ENCODE measurements at places on chromosomes 7 and 10.

DNA sequence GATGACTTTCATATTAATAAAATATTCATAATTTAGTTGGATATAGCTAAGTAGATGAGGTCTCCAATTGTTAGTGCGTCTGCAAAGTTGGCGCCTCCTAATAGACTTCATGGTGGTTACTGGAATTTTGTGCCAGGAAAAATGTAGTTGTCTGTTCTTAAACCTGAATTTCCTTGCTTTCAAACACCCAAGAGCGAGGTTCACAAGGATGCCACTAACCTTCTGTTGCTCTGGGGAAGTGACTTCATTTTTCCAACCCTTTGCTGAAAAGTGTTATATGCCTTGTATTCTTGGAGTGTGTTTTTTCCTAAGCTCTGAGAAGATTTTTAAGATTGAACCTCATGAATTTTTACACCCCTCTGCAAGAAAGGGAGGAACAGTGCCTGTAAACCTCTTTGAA is 98.9 kb upstream of the GLCCI1 start:
- no peak for DNase-seq

GRCh38 chr7:27046854-27047549 is 48.8 kb downstream of the HOXA1 start:
- DNase-seq: no peak

GRCh38 chr10:28822719-28823464 is 145.6 kb downstream of the BAMBI start:
- DNase-seq: no peak

- DNase-seq: no peak
Observed at GRCh38 chr7:100827330-100828226, at the start of gene EPHB4. Gene EPHB4, minus strand, starts transcription at chr7:100827523. Its CDS starts 493 bp downstream, at chr7:100827030.

DNA sequence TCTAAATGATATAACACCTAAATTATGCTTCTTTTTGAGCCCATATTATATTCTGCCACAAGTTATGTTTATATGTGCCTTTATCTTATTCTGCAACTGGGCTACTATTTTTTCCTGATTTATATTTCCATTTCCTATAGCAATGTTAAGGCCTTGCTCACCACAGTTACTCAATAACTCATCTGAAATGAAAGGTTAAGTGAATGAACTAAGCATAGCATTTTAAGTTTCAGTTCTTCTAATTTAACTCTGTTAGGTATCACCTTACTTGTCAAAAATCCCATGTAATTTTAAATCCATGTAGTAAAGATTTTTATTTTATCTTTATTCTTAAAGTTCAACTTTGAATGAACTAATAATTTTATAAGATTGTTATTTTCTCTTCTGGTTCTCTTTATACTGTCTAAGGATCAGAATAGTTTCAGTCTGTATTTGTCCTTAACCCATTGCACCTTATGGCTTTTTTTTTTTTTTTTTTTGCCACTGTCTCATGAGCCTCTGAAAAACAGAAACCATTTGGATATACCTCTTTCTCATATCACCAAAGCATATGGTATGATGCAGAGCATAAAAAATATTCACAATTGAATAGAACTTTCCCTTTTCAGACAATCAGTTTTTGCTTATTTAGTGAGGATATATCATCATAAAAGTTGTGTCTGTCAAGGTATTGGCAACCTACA is 301.8 kb upstream of the ZWINT start:
- DNase-seq: no peak

DNA sequence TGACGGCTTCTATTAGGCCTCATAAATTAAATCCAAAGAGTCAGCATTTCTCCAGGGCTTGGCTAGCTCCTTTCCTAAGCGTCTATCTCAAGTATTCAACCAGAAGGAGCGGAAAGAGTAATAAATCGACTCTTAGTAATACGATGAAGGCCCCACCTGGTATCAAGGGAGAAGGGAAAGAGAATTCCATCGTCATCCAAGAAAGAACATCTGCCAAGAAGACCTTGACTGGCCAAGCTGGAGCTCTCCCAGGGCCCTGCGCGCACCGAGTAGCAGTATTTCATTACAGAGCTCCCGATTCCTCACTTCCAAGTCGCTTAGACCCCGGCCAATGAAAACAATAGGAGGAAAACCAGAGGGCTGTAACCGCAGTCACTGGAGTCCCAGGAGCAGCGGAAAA is 178.0 kb upstream of the FRMD4A start:
- no peak for DNase-seq
